ENCODE measurements at places on chromosomes 7 and 10.

GRCh38 chr10:4396401-4397283 lies 429.4 kb upstream of the AKR1E2 start:
- no peak for DNase-seq

DNA sequence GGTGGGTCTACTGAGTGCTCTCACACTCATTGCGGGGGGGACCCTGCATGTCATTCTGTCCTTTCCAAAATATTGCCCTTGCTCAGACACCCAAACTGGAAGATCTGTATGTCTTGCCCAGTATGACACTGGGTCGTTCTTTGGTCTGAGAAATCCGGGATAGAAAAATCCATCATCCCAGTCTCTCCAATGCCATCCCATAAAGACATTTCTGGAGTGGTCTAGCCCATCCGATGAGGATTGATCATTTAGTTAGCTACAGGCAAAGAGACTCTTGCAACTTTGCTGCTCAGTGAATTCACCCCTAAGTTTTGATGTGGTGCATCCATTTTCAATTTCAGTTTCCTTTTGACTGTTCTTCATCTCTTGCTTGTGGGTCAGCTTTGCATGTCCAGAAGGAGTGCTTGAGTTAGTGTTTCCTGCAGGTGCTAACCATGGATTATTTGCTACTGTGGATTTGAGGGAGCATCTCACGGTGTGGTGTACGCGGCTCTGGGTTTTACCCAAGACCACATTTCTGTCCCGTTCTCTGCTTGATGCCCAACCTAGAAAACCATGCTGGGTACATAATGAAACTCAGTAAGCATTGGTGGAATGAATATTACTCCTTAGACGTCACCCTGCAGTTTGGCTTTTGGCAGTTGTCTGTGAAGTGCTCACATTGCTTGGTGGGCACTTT lies 247.0 kb upstream of the MKI67 start:
- no peak for DNase-seq

- no peak for DNase-seq
These were observed 110.4 kb downstream of the PKD1L1 start for GRCh38 chr7:47837826-47838225.

- DNase-seq = no peak
These were observed 83.1 kb upstream of the MPP7 start for GRCh38 chr10:28385748-28386502.

DNA sequence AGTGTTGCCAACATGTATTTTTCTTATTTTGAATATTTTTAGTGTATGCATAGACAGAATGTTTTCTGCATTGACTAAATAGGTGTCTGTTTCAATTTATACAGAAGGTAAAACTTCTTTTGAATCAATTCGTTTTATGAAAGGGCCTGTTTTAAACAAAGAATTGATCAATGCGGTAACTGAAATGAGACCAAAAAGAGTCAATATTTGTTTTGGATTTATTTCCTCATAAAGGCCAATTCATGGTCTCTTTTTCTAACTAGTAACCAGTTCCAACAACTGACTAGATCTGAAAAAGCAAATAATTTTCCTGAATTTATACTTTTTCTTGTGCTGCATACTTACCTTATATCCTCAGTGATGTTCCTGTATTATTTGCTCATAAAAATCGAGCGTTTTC lies 320.5 kb downstream of the DGKB start:
- no peak for DNase-seq

DNA sequence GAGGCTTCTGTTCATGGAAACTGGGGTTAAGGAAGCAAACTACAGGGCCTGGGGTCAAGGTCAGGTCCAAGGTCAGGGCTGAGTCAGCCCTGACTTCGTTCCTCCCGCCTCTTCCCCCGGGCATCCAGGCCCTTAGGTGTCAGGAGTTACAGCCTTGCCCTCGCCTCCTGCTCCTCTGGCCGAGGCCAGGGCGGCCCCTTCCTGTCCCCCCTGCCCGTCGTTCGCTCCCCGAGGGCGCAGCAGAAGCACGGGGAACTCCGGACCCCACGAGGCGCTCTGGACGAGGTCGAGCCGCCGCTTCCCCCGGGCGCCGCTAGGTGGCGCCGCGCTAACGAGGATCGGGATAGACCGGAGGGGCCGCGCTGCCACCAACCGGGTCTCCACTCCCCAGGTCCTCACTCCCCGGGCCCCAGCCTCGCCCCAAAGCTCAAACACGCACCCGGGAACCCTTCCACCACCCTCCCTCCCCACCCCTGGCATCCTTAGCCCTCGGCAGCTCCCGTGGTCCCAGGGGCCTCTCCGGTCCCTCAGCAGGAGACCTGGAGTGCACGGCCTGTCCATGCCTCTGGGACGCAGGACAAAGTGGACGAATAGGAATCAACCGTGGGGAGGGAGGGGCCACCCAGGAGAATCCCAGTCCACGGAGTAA lies 59.2 kb upstream of the MYL10 start:
- no peak for DNase-seq

GRCh38 chr10:22894714-22895113 lies 33.1 kb upstream of the ARMC3 start:
- peak; percentile 2 for DNase-seq
